ENCODE measurements at places on chromosomes 7 and 10. TPM values are rescaled to one million over a fixed set of nuclear protein-coding genes. Genes with fewer than 3 reads are reported as not detected.

Gene FRMPD2
- total RNA-seq = not detected

Gene OR9A4
- not detected for total RNA-seq

Gene FEZF1
- not detected for total RNA-seq

Gene FZD8
- total RNA-seq = 0.24 TPM

All from activated CD8-positive, alpha-beta T cell treated with anti-CD3 and anti-CD28 coated beads, Interleukin-2, amount 10 ng/mL, durations not matched to agents 7 days and 5 days (primary cell).